ENCODE measurements at places on chromosomes 11 and 22. TPM values are rescaled to one million over a fixed set of nuclear protein-coding genes. Genes with fewer than 3 reads are reported as not detected.
A peak's percentile ranks its signal among the peaks of the same experiment; 100 is the strongest.

The UBQLN3 gene
- not detected for total RNA-seq

GRCh38 chr11:125743681-125744080 lies 2.4 kb upstream of the PATE1 start:
- DNase-seq: peak; percentile 4

- no peak for DNase-seq
Observed at GRCh38 chr11:120839846-120840402, 184.0 kb upstream of the TBCEL start.

The KDM4E gene
- total RNA-seq: not detected

DNA sequence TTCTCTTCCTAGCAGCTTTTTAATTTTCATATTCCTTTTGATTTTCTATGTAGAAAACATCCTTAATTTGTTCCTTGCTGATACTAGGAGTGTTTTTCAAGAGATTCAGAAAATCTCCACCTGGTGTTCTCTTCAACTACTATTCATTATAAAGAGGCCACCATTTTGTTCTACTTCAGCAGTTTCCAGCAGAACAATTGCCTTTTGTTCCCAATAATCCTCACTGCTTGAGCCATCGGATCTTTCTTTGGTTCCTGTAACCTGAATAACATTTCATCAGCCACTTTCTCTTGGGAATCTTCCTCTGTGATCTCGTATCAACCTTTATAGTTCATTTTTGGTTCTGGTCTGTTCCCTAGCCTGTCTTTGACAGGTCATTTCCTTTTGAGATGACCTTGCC lies 1.8 kb upstream of the OR10A5 start:
- DNase-seq: no peak

- DNase-seq: no peak
Observed at GRCh38 chr11:126512741-126513715, 157.5 kb downstream of the ST3GAL4 start.

DNA sequence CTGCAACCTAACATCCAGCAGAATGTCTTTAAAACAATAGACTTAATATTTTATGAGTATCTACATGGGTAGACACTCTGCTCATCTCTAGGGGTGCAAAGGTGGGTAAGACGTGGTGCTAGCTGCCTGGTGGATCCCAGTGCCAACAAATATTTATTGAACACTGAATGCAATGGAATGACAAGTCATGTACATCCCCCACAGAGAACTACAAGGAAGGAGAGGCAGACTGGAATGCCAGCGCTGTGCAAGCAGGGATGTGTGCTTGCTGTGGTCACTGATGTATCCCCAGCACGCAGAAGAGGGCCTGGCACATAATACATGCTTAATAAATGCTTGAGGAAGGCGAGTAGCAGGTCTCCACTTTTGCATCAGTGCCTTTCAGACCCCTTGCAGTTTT lies 61.9 kb downstream of the CD6 start:
- no peak for DNase-seq

GRCh38 chr22:23109441-23109978 lies 32.3 kb downstream of the RSPH14 start:
- no peak for DNase-seq

DNA sequence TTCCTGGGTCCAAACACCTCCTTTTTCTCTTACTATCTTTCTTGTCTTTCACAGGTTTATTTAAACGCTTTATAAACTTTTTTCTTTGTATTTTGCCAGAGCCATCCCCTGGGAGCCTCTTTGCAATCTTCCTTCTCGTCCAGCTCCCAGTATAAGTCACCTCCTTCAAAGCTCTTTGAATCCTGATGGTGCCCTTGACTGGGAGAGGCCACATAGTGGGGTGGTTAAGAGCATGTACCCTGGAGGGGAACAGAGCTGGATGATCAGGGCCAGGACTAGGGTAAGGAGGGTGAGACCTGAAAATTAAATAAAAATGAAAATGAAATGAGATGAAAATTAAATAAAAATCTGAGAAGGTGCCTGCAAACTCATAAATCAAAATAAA lies 155.0 kb downstream of the FBXO7 start:
- DNase-seq: no peak

GRCh38 chr22:50250555-50251476 lies at the start of gene HDAC10:
HDAC10 (minus strand) TSS chr22:50251265; CDS start chr22:50251032, 233 bp downstream.
- DNase-seq: peak; percentile 64

DNA sequence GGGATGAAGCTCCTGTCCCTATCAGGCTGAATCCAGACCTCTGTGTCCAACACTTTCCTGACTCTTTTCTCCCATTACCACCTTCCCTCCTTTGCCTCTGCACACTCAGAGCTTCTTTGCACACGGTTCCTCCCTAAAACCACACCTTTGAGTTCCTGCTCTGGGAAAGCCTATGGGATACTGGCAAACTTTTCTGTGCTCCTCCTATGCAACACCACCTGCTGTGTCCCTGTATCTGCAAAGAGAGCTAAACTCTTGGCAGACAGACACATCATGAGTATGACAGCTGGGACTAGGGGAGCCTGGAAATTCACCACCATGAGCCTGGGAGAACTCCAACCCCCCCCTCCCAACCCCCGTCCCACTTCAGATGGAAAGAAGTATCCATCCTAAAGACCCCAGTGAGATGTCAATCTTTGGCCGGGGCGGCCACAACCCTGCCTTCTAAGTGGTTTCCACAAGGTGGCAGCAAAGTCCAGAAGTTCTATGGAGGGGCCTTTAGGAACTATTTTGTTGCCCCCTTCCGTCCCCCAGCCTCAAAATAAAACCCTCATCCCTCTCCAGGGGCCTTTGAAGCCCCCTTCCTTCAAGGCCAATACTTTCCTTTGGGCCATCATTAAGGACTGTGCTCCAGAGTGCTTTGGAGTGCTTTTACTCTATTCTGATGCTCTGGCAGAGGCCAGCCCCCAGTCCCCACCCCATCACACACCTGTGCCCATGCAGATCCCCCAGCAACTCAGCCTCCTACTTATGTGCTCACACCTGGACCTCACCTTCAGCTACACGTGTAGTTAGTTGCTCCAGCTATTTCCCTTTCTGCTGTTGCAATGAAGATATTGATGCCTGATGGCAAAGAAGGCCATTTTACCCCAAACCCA lies 19.4 kb downstream of the HTR3A start:
- DNase-seq: no peak

GRCh38 chr11:12050470-12051286 lies 42.3 kb upstream of the DKK3 start:
- no peak for DNase-seq

The POU2AF2 gene
- total RNA-seq: not detected

GRCh38 chr11:135069890-135070289 lies 657.8 kb upstream of the B3GAT1 start:
- DNase-seq: peak; percentile 18

DNA sequence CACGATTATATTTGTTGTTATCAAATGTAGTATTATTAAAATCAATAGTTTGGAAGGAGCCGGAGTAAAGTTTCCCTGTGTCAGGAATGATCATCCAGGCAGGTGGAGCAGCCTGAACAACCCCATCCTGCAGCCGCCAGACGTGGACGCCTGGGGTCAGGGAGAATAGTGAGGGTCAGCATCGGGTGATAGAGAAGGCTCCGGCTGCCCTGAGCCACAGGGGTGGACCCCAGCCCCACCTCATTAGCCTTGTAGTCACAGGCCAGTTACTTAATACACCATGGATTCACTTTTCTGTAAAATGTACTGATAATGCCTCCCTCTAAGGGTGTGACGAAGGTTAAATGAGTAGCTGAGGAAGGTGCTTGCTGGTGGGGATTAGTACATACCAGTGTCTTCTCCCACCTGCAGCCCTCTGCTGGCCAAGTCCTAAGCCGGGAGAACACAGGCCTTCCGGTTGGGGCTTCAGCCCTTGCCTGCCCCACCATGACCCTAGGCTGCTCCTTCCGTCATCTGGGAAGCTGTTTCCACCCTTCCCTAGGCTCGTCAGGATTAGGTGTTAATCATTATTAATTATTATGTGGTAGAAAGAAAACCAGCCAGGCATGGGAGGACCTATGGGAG lies 14.9 kb downstream of the TMEM121B start:
- DNase-seq: no peak

GRCh38 chr22:20803696-20804324 lies 29.9 kb downstream of the SERPIND1 start:
- DNase-seq: peak; percentile 25

GRCh38 chr22:39135092-39135896 lies 17.2 kb downstream of the CBX7 start:
- peak; percentile 28 for DNase-seq

- DNase-seq: no peak
Observed at GRCh38 chr11:123292647-123293046, 97.6 kb upstream of the CLMP start.

DNA sequence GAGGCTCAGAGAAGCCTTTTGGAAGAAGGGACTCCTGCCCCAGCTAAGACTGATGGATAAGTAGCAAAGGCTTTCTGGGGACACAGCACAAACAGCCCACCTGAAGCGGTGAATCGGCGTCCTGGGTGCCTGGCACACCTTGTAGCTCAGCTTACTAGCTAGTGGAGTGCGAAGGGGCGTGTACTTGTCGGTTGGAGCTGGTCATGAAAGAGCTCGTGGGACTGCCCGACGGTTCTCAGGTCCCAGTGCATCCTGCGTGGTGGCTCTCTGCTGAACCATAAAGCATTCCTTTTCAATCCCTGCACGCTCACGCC lies 690 bp upstream of the UVRAG start:
- DNase-seq: no peak

GRCh38 chr11:82862379-82862778 lies 37.9 kb downstream of the PRCP start:
- DNase-seq: no peak

The PIWIL4 gene
- total RNA-seq: not detected

The HDHD5 gene
- total RNA-seq: 23.9 TPM

- no peak for DNase-seq
Observed at GRCh38 chr22:28867191-28867590, 16.2 kb upstream of the ZNRF3 start.

DNA sequence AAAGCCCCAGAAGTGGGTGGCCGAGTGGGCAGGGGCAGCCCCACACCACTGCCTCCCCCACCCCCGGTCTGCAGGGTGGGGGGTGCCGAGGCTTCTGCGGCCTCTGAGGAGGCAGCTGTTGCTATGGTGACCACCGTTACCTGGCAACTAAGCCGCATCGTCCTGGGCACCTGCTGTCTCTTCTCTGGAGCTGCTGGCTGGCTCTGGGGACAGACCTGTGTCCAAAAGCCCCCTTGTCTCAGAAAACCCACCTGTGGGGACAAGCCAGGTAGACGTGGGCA lies 79.9 kb upstream of the PRR5 start:
- no peak for DNase-seq

DNA sequence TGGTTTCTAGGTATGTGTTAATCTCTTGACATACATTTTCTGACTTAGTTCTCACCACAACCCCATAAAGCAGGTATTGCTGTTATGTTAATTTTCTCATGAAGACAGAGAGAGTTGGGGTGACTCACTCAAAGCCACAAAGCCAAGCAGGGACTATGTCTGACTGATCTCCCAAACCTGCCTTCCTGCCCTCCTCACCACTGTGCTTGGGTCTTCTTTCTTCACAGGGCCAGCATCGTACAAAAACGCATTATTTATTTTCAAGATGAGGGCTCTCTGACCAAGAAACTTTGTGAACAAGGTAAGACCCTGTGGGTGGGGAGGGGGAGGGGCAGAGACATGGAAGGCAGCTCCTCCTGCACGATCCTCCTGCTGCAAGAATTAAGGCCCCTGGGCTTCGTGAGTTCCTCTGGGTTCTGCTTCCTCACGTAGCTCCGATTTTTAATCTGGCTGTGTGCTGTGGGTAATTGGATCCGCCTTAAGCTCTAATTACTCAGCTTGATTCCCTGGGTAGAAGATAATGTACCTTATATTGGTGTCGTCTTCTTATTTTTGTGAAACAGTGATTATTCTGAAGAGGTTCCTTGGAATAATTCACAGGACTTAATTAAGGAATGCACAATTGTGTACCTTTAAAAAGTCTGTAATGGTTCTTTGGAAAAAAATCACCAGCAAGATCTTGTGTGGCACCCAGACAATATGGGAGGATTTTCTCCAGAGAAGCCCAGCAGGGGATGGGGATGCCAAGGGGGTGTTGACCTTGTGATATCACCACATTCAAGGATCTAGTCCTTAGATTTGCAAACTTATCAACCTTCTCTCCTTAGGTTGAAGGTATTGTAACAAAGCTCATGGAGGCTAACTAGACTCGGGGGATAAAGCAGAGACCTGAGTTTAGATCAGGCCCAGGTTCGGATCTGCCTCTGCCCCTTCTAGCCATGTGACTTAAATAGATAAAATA lies 112.9 kb downstream of the SPON1 start:
- no peak for DNase-seq

- DNase-seq: no peak
Observed at GRCh38 chr11:19422276-19422675, 181.5 kb upstream of the E2F8 start.

DNA sequence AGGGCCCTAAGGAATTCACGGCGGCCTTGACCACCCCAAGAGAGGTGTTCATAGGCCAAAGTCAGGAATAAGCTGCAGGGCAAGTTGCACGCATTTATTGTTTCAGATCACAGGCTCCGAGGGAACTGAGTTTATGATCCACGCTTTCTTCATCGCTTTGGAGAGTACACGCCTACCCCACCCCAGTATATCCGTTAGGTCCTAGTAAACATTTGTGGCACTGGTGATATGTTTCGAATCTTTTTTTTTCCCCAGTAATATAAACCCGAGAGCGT lies 805 bp downstream of the GANAB start:
- no peak for DNase-seq

GRCh38 chr11:71212871-71213559 lies 39.4 kb downstream of the SHANK2 start:
- no peak for DNase-seq

The HBG1 gene
- not detected for total RNA-seq

DNA sequence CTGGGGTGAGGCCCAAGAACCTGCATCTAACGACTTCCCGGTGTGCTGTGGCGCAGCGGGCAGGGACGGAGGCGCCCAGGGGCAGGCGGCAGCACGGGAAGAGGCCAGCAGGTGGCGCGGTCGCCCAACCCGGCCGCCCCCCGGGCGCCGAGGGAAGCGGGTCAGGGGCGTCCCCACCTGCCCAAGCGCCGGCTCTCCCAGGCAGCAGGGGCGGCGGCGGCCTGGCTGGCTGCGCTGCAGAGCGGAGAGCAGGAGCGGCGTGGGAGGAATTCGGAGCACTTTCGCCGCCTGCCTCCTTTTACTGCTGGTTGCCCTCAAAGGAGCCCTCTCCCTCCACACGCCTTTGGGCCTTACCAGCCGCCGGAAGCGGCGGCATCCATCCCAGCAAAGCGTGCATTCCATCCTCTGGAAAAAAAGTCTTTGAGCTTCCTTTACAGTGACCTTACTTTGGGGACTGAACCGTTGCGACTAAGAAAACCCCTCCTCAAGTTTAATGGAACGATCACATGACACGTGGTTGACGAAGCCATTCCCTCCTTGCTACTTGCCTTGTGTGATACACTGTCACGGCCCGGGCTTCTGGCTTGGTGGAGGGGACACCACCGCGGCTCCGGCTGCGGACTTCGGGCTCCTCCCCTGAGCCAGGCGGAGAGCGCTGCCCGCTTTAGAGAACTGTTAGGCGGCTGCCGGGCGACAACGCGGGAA lies 106.8 kb upstream of the CLMP start:
- peak; percentile 12 for DNase-seq

The PGR gene
- not detected for total RNA-seq
